ENCODE measurements at places on chromosomes 12 and 14.

- no peak for DNase-seq
Measured at GRCh38 chr14:82094829-82095345, 561.2 kb upstream of the SEL1L start.

- no peak for DNase-seq
Measured at GRCh38 chr12:15186597-15186996, 34.6 kb downstream of the RERG start.

GRCh38 chr12:11584221-11584855 lies 65.1 kb upstream of the ETV6 start:
- DNase-seq = no peak

DNA sequence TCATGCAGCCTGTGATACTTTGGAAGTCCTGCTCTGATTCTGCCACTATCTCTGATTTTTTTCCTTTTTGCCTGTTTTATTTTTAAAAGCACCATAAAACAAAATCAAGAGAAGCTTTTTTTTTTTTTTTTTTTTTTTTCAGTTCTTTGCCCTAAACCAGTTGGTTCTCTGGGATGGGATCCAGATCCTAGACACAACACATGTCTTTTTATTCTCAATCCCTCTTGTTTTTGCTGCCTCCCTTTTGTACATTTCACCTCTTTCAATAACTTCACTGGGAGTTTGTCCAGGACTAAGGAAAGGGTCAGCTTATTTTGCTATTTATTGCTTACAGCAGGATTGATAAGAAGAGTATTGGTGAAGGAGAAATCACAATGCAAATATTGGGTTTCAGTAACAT lies 139.4 kb downstream of the GRIP1 start:
- no peak for DNase-seq

- DNase-seq = no peak
Measured at GRCh38 chr12:68896881-68897540, 36.0 kb downstream of the CPM start.

DNA sequence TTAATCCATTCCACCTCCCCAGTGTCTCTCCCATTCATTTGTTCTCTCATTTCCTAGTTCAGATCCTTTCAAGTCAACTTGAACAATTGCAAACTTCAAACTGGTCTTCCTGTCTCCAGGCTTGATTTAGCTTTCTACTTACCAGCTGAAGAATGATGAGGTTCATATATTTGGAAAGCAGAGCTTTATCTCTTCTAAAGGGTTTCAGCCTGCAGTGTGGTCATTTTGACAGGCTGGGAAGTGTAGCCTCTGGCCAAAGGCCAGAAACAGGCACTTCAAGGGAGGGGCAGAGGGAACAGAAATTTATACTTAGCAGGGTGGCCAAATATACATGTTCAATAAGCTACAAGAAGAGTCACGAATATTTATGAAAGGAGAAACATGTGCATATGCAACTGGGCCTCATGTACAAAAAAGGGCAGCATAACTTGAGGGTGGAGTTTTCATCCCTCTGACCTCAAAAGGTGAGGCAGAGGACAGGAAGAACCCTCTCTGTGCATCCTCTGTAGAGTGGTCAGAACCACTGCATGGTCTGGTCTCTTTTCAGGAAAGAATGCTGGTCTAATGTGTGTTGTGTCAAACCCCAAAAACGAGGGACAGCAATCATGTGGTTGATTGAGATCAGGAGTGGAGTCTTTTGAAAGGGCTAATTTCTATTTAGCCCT lies 34.0 kb upstream of the HECTD1 start:
- no peak for DNase-seq

DNA sequence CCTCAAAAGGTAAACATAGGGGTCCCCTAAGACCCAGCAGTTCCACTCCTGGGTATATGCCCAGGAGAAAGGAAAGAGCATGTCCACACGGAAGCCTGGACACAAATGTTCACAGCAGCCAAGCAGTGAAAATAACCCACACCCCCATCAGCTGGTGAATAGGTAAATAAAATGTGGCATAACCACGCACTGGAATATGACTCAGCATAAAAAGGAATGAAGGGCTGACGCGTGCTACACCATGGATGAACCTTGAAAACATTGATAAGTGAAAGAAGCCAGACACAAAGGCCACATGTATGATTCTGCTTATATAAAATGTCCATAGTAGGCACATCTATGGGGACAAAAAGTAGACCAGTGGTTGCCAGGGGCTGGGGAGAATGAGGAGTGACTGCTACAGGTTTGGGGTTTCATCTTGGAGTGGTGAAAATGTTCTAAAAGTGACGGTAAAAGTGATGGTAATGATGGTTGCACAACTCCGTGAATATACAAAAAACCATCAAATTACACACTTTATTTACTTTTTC lies 3.8 kb upstream of the SCARB1 start:
- DNase-seq = no peak

- no peak for DNase-seq
Measured at GRCh38 chr12:4039931-4040330, 166.7 kb upstream of the PARP11 start.

- DNase-seq = no peak
Measured at GRCh38 chr14:89702876-89703200, 251.7 kb downstream of the EFCAB11 start.

DNA sequence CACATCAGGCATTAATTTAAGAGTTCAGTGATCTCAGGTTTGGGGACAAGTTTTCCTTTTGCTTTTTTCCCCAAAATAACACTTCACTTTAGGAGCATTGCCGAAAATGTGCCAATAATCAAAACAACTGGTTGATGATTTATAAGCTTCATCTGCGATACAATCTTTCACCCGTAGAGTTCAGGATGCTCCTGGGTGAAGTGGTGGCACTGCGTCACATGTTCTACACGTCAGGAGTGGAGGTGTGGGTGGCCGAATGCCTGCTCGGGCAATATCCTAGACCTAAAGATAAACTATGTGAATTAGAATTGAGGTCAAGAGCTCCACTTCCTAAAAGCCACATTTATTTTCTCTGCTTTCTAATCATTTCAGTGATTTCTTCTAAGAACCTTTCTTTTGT lies 70.9 kb upstream of the DICER1 start:
- no peak for DNase-seq

- DNase-seq = no peak
Measured at GRCh38 chr12:47979166-47979565, 15.8 kb downstream of the TMEM106C start.

DNA sequence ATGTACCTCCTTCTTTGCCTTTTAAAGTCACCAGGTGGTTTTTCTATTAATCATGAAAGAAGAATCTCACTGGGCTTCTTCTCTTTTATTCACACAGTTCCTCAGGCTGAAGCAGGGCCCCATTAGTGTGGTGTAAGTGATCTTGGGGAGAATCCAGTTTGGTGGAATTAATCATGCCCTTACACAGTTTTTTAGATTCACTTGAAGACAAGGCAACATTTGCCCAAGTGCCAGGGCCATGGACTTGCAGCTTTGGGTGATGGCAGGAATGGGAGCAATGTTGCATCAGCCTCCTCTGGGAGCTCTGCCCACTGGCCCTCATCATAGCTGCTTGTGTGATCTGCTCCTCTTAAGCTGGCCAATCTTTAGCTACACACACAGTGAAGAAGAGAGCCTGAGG lies 33.8 kb downstream of the KCNK10 start:
- DNase-seq = no peak

DNA sequence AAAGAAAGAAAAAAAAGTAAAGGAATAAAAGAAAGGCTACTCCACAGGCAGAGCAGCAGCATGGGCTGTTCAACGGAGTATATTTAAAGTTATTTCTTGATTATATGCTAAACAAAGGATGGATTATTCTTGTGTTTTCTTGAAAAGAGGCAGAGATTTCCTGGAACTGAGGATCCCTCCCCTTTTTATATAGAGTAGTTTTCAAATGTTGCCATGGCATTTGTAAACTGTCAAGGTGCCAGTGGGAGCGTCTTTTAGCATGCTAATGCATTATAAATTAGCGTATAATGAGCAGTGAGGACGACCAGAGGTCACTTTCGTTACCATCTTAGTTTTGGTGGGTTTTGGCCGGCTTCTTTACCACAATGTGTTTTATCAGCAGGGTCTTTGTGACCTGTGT lies 383.0 kb downstream of the PCNX1 start:
- DNase-seq = no peak

- no peak for DNase-seq
Measured at GRCh38 chr14:77088645-77089044, 9.4 kb upstream of the CIPC start.

DNA sequence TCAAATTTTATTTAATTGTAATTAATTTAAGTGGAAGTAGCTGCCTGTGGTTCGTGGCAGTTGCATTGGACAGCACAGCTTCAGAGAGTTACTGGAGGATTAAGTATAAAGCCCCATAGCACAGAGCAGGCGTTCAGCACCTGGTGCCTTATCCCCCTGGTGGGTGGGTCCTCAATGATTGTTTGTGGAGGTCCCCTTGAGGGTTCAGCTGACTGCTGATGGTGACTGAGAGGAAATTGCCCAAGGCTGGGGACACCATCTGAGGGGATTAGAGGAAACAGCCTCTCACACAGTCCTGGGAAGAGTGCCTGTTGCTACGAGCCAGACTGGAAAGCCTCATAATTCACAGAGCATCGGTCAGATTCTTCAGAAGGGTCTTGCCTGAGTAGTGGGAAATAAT lies 83.4 kb upstream of the NOS1 start:
- no peak for DNase-seq

DNA sequence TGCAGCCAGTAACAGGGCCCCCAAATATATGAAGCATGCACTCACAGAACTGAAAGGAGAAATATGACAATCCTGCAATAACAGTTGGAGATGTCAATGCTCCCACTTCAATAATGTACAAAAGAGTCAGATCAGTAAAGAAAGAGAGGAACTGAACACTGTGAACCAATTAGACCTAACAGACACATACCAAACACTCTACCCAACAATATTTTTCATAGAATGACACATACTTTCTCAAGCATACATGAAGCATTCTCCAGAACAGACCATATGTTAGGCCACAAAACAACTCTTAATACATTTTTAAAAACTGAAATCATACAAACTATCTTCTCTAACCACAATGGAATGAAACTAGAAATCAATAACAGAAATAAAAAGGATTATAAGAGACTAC lies 80.2 kb downstream of the ELK3 start:
- DNase-seq = no peak

- no peak for DNase-seq
Measured at GRCh38 chr12:26891704-26892103, 46.1 kb downstream of the INTS13 start.

- no peak for DNase-seq
Measured at GRCh38 chr14:59245809-59246295, 57.4 kb downstream of the DAAM1 start.

DNA sequence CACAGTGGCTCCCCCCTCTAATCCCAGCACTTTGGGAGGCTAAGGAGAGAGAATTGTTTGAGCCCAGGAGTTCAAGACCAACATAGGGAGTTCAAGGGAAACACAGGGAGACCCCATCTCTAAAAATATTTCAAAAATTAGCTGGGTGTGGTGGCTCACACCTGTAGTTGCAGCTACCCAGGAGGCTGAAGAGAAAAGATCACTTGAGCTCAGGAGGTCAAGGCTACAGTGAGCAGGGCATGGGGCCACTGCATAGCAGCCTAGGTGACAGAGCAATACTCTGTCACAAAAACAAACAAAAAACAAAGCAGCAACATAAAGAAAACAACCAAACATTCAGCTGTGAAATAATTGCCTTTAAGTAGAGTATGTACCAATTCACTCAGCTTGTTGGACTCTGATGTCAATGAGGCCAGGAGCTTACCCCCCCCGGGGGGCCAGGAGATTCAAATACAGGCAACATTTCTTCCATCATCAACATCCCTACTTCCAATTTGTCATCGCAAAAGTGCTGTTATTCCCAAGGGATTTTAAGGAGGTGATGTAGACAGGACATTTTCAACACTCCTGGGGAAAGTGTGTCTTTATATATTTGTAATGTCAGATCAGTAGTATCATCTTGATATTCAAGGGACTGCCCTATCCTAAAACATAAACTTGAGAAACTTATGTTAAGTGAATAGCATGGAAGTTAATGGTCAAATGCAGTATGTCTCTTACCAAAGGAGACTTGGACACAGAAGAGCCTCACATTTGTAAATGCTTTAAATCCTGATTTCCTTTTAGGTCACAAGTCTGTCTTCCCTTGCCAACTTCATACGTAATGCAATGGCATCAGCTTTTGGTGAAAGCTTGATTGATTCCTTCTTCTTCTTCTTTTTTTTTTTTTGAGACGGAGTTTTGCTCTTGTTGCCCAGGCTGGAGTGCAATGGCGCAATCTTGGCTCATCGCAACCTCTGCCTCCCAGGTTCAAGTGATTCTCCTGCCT lies 40.6 kb upstream of the AEBP2 start:
- no peak for DNase-seq

DNA sequence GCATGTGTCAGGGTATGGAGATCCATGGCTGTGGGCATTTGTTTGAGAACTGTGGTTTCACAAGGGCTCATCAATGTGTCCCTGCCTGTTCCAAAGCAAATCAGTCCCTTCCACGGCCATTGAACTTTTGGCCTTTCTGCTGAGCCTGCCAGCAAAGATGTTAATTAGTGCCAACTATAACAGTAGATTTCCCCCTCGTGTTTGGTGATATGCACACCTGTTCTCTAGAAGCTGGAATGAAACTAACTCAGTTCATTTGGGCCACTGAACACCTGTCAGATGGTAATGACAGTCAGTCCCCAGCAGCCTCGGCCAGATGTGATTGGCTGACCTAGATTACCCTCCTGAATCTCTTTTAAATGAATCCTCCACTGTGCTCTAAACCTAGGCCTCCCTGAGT lies 43.2 kb downstream of the IRAK3 start:
- no peak for DNase-seq
